ENCODE measurements at places on chromosomes 11 and 22. TPM values are rescaled to one million over a fixed set of nuclear protein-coding genes. Genes with fewer than 3 reads are reported as not detected.

Gene SLC35F2
- 5.7 TPM for total RNA-seq

Gene TRIM49
- total RNA-seq: not detected

Gene INPP5J
- total RNA-seq: not detected

Gene EIF4G2
- 351 TPM for total RNA-seq

Gene RFPL3
- not detected for total RNA-seq

Gene TMEM121B
- total RNA-seq: 1.7 TPM

Gene ISX
- not detected for total RNA-seq

Gene DEFB108B
- total RNA-seq: not detected
